ENCODE measurements at places on chromosomes 6 and 20. TPM values are rescaled to one million over a fixed set of nuclear protein-coding genes. Genes with fewer than 3 reads are reported as not detected.

MLIP gene
- total RNA-seq = 2.4 TPM

- no peaks in the 10 kb centered on the region for H3K4me1 ChIP-seq
- no peak overlapping the region for H3K27ac ChIP-seq
- DNase-seq = peak; percentile 61
- no peak overlapping the region for H3K4me3 ChIP-seq
Measured at GRCh38 chr20:23235173-23236027, 115.2 kb upstream of the NXT1 start.

DNA sequence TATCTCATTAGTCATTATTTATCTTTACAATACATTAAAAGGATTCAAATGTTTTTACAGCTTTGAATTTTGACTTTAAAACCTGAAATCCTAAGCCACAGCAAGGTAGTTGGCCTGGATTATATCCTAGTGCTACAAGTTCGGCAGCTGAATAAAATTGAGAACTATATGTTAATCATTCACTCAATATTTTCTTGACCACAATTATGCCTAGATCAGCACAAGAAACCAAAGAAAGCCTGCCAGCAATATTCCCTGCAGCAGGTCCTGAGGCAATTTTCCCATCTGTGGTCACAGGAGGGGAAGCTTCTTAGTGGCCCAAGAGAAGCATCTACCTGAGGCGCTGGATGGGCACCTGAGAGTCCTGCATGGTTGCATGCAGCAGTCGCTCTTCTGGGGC is 183.5 kb downstream of the GMDS start:
- no peaks in the 10 kb centered on the region for H3K4me1 ChIP-seq
- H3K27me3 ChIP-seq = no peaks in the 10 kb centered on the region
- no peaks in the 10 kb centered on the region for H3K36me3 ChIP-seq
- no peak for DNase-seq
- no peak overlapping the region for H3K27ac ChIP-seq
- no peak overlapping the region for H3K4me3 ChIP-seq

- H3K27me3 ChIP-seq = no peaks in the 10 kb centered on the region
- no peak overlapping the region for H3K4me3 ChIP-seq
- no peak overlapping the region for H3K27ac ChIP-seq
- no peaks in the 10 kb centered on the region for H3K36me3 ChIP-seq
- no peaks in the 10 kb centered on the region for H3K4me1 ChIP-seq
- DNase-seq = no peak
Measured at GRCh38 chr6:133390168-133390567, 149.0 kb downstream of the EYA4 start.

DNA sequence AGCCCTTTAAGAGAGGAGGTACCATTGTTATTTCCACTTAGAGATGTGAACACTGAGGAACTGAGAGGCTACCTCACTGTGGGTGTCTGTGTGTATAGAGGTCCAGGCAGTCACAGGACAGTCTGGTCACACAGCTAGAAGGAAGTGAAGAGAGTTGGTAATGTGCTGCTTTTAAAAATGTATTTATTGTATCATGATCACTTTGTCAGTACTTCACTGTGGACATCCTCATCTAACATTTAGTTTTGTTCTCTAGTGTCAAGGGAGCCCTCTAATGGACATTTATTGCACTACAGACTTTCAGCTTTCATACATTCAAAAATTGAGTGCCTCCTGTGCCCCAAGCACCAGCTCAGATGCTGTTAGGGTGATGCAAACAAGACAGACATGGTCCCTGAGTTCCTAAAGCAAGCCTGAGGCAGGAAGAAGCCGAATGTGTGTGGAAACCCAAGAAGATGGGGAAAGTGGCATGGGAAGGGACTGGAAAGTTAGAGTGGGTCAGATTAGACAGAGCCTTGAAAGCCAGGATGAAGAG is 123.0 kb downstream of the SLC16A10 start:
- no peak for DNase-seq
- H3K27ac ChIP-seq = no peak overlapping the region
- no peaks in the 10 kb centered on the region for H3K4me1 ChIP-seq
- no peak overlapping the region for H3K4me3 ChIP-seq

TFAP2D gene
- total RNA-seq = not detected

SLA2 gene
- 1.5 TPM for total RNA-seq

- no peak overlapping the region for H3K4me3 ChIP-seq
- H3K27ac ChIP-seq = no peak overlapping the region
- no peaks in the 10 kb centered on the region for H3K27me3 ChIP-seq
- no peaks in the 10 kb centered on the region for H3K4me1 ChIP-seq
Measured at GRCh38 chr6:133916650-133917151, 27.8 kb downstream of the TCF21 start.

GRCh38 chr20:15875446-15875845 is 697.8 kb downstream of the KIF16B start:
- H3K36me3 ChIP-seq = no peaks in the 10 kb centered on the region
- no peak overlapping the region for H3K4me3 ChIP-seq
- no peaks in the 10 kb centered on the region for H3K4me1 ChIP-seq
- DNase-seq = peak; percentile 81

- no peaks in the 10 kb centered on the region for H3K27me3 ChIP-seq
- no peaks in the 10 kb centered on the region for H3K36me3 ChIP-seq
- no peak for DNase-seq
- H3K27ac ChIP-seq = no peak overlapping the region
Measured at GRCh38 chr6:69735027-69735426, 61.8 kb downstream of the LMBRD1 start.

- no peak for DNase-seq
- H3K4me1 ChIP-seq = no peaks in the 10 kb centered on the region
- H3K27ac ChIP-seq = no peak overlapping the region
- no peak overlapping the region for H3K4me3 ChIP-seq
- H3K27me3 ChIP-seq = no peaks in the 10 kb centered on the region
Measured at GRCh38 chr6:161029195-161029809, 37.7 kb downstream of the MAP3K4 start.

GRCh38 chr6:88908598-88909548 is 54.5 kb downstream of the RNGTT start:
- H3K4me1 ChIP-seq = no peaks in the 10 kb centered on the region
- no peaks in the 10 kb centered on the region for H3K36me3 ChIP-seq
- DNase-seq = no peak
- no peak overlapping the region for H3K4me3 ChIP-seq
- no peak overlapping the region for H3K27ac ChIP-seq
- H3K27me3 ChIP-seq = no peaks in the 10 kb centered on the region

GRCh38 chr6:142117366-142117765 is 15.4 kb upstream of the GJE1 start:
- no peaks in the 10 kb centered on the region for H3K27me3 ChIP-seq
- H3K27ac ChIP-seq = no peak overlapping the region
- H3K4me3 ChIP-seq = no peak overlapping the region
- DNase-seq = no peak
- H3K4me1 ChIP-seq = no peaks in the 10 kb centered on the region

GRCh38 chr6:44556046-44556445 is 168.5 kb downstream of the CDC5L start:
- no peak for DNase-seq
- no peaks in the 10 kb centered on the region for H3K27me3 ChIP-seq
- no peaks in the 10 kb centered on the region for H3K4me1 ChIP-seq
- H3K4me3 ChIP-seq = no peak overlapping the region
- no peaks in the 10 kb centered on the region for H3K36me3 ChIP-seq

DNA sequence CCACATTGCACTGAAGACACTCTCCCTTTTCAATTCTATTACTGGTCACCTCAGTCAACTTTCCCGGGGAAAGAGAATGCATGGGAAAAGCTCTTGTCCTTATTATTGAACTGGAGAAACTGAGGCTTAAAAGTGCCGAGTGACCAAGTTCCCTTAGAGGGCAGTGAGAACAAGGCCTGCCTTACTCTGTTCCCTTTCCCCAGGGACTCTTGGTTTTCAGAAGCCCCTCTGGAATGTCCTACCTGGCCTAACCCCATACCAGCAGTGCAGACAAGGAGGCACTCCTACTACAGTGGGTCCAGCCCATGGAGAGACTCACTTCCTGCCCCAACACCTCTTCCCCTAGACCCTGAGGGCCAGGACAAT is 6.1 kb downstream of the SRXN1 start:
- no peak overlapping the region for H3K27ac ChIP-seq
- no peak for DNase-seq
- H3K4me1 ChIP-seq = peaks cover 7% of the 10 kb centered on the region
- H3K27me3 ChIP-seq = no peaks in the 10 kb centered on the region
- no peak overlapping the region for H3K4me3 ChIP-seq

DNA sequence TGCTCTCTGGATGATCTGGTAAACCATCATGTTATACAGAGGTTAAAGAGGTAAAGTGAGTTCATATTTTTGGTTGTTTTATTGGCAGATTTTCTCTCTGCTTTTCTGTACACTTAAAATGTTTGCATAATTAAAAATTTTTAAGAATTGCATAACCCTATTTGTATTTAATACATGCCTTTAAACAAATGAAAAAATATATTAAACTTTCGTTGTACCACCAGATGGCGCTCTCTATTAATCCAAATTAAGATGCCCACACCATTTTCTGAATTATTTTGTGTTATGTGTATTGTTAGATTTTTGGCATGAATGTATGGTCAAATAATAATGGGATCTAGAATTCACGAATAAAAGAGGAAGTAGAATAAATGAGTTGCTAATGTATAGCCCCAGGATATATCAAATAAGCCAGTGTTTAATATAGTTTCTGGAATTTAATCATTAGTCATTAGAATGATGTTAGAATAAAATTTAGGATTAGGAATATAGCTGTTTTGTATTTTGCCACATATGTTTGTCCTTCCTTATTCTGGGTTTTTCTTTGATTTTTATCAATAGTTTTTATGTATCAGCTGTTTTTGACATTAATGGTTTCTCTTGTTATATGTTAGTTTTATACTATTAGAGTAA is 38.9 kb downstream of the SMAP1 start:
- no peak overlapping the region for H3K27ac ChIP-seq
- H3K4me3 ChIP-seq = no peak overlapping the region
- H3K27me3 ChIP-seq = no peaks in the 10 kb centered on the region
- no peaks in the 10 kb centered on the region for H3K4me1 ChIP-seq
- H3K36me3 ChIP-seq = no peaks in the 10 kb centered on the region

HNF4A gene
- total RNA-seq = 26.0 TPM

BTN1A1 gene
- 0.09 TPM for total RNA-seq

- no peaks in the 10 kb centered on the region for H3K27me3 ChIP-seq
- H3K4me1 ChIP-seq = no peaks in the 10 kb centered on the region
- H3K4me3 ChIP-seq = no peak overlapping the region
- no peak overlapping the region for H3K27ac ChIP-seq
- DNase-seq = no peak
- H3K36me3 ChIP-seq = no peaks in the 10 kb centered on the region
Measured at GRCh38 chr6:81777586-81778268, 25.2 kb upstream of the TENT5A start.

DNA sequence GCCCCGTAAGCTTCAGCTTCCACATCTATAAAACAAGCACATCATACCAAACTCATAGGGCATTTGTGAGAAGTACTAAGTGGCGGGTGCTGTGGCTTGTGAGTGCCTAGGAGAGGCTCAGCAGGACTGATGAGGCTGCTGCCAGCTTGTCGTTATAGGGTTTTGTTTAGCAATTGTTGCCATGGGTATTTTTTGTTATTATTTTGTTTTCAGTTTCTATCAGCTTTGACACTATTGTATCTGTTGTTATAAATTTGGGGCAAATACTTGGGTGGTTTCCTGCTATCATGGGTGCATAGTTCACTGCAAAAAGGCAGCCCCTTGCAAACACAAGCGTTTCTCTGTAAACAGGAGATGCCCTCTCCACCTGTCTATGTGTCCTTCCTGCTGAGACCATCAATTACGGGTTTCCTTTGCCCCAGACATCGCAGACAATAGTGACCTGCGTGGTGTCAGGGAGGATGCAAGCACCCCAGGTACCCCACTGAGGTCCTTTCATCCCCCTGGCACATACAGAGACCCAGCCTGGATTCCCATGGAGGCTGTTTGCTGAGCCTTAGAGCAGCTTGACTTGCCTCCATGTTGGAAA is 3.1 kb upstream of the CCDC167 start:
- H3K27ac ChIP-seq = no peak overlapping the region
- H3K4me3 ChIP-seq = no peak overlapping the region
- H3K27me3 ChIP-seq = no peaks in the 10 kb centered on the region

DNA sequence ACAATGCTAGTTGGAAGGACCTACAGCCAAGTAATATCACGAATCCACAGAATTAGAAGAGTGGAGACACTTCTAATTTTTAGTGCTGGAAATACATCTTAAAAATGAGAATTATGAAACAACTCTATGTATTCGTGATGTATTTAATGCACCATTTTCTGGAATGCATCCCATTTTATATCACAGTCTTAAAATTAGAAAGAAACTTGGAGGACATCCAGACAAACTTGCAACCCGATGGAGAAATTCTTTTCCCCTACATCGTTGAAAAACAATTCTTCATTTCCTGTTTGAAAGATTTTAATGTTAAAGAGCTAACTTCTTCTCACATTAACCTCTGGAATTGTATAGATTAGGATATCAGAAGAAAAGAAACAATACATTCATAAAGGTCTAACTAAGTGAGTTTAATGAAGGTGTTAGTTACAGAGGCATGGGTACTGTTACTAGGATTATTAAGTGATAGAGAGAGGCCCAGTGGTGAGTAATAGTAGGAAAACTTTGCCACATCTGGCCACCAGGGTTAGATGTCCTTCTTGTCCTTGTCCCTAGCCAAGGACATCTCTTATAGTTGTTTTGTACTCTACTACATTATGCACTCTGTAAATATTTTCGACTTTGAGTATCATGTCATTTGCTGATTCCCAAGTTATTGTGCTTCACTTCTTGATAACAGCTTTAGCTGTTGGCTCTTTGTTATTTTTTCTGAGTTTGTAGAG is 502.4 kb upstream of the PTCHD4 start:
- H3K27ac ChIP-seq = no peak overlapping the region
- no peak for DNase-seq
- no peaks in the 10 kb centered on the region for H3K4me1 ChIP-seq
- no peaks in the 10 kb centered on the region for H3K27me3 ChIP-seq
- no peaks in the 10 kb centered on the region for H3K36me3 ChIP-seq

GRCh38 chr20:48482790-48483189 is 345.0 kb downstream of the PREX1 start:
- no peak overlapping the region for H3K4me3 ChIP-seq
- DNase-seq = no peak
- no peaks in the 10 kb centered on the region for H3K36me3 ChIP-seq
- no peaks in the 10 kb centered on the region for H3K4me1 ChIP-seq
- no peaks in the 10 kb centered on the region for H3K27me3 ChIP-seq

DNA sequence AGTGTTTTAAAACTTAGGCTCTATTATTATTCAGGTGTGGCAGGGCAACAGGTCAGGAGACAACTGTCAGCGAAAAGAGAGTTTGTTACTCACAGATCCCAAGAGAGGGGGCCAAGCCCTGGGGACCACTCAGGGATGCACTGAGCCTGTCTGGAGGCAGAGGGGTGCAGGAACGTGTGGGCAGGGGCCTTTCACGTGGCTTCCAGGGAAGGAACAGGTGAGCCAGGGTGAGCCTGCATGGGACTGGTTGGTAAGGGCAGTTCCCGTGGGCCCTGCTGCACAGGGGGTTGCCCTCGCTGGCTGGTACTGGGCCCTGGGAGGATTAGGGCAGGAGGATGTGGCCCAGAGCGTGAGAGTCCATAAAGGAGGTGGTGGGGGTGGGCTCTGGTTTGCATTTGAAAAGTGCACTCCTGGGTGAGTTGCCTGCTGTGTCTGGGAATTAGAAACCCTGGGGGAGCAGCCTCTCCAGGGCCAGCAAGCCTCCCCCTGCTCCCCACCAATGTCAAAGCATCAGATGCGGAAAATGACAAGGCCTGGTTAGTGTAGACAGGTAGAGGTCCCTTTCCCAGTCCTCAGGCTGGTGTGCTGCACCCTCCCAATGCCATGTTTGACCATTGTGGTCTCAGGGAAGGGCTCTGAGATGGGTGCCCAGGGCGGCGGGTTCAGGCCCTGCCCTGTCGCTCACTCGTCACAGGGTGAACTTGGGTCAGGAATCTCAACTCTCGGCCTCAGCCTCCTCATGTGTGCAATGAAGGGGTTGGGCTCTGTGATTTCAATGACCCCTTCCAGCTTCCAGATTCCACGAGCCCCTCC is 127.4 kb upstream of the RPS6KA2 start:
- DNase-seq = no peak
- H3K4me3 ChIP-seq = no peak overlapping the region
- no peaks in the 10 kb centered on the region for H3K36me3 ChIP-seq
- H3K4me1 ChIP-seq = peaks cover 6% of the 10 kb centered on the region
- H3K27ac ChIP-seq = no peak overlapping the region

All from kidney (tissue), 22 donors.